ENCODE measurements at places on chromosomes 6 and 20.

GRCh38 chr20:45629496-45630100 is at the start of gene WFDC10A:
WFDC10A (plus strand) TSS chr20:45629739; CDS start chr20:45629814, 75 bp downstream.
- DNase-seq = peak; percentile 2

DNA sequence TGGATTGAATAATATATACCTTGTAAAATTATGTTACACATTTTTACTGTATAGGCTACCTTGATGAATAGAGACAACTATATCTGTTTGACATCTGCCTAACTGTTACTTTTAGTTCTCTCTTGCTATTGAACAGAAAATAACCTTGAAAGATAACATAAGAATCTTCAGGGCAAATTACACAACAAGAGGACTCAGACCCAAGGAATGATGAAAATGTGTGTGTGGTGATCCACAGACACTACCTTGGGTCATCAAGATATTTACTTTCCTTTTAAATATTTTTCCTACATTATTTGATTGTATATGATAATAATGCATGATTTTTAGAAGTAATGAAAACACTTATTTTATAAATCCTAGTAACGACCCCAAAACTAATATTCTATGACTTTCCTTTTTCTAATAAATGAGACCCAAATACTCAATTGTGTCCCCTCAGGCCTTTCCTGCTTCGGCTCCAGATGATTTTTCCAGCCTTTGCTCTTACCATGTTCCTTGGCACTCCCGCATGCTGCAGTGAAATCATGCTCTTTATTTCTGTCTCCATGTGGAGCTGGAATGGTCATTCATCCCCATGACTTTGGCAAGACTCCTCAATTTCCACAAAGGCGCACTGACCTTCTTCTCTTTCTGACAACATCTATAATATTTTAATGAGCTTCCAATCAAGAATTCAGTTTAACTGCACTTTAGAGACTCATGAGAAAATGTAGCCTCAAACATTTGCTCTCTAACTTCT is 187.6 kb downstream of the EPM2A start:
- DNase-seq = no peak

DNA sequence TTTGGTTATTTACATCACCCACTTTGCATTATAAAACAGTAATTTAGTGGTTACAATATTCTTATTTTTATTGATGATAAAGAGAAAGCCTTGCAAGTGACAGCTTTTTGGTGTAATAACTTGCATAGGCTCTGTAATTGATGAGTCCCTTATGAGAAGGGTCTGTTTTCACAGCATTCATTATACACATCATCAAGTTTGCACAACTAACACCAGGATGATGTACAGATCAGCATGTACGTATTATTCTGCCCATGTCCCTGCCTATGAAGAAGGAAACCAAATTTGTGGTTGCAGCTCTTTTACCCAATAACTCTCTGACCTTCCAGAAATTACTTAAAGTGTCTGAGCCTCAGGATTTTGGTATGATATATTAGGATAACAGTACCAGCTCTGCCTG is 59.2 kb downstream of the CLVS2 start:
- no peak for DNase-seq

- DNase-seq = no peak
These were observed 126.2 kb downstream of the IMPG1 start for GRCh38 chr6:75946146-75946831.

- DNase-seq = peak; percentile 24
These were observed 19.6 kb upstream of the FERMT1 start for GRCh38 chr20:6142348-6142993.

DNA sequence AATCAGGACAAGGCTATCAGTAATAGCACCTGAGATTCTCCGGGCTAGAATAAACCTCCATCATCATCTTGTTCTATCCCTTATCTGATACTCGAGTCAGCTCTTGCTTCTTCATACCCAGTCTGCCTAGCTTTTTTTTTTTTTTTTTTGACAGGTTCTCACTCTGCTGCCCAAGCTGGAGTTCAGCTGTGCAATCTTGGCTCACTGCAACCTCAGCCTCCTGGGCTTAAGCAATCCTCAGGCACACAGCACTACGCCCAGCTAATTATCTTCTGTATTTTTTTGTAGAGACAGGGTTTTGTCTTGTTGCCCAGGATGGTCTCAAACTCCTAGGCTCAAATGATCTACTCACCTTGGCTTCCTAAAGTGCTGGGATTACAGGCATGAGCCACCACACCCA is 19.5 kb downstream of the SRSF6 start:
- no peak for DNase-seq

DNA sequence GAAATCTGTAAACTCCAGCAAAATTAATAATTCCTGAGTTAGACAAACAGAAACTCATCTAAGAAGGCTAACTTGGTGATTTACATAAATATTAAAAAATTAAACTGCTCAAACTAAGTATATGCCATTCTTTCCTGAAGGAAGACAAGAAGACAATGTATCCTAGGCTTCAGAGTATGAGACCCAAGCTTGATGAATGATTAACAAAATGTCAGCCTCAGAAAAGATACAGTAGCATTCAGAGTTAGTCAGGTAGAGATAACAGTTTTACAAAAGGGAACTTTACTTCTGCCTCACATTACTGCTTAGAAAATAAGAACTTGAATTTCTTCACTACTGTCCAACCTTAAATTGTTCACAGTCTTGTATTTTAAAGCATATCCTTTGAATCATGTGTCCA is 12.0 kb downstream of the CSNK2A1 start:
- DNase-seq = no peak

DNA sequence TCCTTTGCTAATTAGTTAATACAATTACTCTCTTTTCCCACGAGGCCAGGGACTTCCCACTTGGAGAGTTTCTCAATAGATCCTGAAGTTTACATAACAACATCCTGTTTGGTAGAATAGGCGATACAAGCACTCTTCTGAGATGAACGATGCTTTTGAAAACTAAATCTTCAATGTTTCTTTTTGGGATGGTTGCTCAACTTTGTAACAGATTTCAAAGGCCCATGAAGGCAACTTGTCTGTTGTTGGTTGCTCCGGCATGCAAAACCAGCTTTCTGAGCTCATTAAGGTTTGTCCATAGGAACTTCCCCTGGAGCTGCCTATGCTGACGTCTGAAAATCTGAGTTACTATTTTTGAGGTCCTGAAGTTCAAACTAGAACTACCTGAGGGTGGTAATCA is 25.9 kb upstream of the ROS1 start:
- no peak for DNase-seq

DNA sequence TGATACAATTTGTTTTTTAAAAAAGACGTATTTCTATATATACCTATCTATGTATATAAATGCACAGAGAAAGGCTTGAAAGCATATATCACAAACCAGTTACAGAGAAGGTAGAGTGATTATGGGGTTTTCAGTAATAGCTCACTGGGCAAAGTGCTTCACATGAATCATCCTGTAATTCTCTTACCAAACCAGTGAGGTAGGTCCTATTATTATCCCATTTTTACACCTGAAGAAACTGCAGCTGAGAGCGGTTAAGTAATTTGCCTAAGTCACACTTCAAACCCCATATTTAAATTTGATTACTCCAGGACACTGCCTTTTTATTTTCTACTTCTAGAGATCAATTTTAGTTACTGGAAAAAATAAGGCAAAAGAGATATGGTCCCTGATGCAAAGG is 4.4 kb downstream of the GSS start:
- no peak for DNase-seq

DNA sequence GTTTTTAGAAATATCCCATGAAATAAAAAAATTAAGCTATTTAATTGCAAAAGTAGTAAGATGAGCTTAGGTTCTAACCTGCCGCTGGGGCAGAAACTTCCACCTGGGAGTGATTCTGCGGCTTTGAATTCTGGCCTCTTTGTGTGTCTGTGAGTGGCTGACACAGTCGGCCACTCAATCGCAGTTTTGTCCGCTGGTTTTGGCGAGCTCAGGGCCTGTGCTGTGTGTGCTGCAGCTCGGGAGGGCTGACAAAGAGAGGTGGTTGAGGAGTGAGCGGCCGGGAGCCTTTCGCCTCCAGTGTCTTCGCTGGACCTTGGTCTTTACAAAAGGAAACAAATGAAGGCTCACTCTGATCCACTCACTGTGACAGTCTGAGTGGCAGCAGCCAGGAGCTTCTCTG is 128.4 kb downstream of the TIAM2 start:
- DNase-seq = no peak

DNA sequence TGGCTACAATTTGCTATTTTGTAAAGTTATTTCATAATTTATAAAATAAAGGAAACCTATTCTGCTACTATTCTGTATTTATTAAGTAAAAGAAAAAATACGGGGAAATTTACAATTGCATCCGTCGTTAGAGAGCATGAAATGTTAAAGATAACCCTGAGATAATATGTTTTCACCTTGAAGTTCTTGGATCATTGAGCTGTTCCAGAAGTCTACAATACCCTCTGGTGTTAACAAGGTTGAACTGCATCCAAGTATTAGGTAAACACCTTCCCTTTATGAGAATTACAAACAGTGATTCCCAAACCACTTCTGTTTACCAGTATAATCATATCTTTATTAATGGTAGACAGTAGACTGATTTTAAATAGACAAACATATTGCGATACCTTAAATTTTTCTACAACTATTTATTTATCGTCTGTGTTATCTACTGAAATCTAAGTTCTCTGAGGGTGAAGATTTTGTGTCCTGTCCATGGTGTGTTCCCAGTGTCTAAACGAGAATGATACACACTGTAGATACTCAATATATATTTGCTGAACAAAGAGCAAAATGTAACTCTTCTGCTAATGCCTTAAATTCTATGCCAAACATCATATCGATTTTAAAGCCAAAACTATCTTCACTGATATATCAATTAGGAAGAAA is 28.2 kb downstream of the TBC1D32 start:
- peak; percentile 12 for DNase-seq

DNA sequence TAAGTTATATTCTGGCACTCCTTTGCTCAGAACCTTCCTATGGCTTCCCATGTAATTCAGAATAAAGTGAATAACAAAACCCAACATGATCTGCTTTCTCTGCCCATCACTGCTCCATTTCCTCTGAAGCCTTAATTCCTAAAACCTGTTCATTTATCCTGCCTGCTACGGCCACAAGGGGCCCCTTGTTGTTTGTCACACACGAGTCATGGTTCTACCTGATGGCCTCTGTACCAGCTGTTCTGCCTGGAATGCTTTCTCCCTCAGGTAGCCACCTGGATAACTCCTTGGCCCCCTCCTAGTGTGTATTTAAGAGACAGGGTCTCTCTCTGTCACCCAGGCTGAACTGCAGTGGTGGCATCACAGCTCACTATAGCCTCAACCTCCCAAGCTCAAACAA is 26.8 kb downstream of the ERGIC3 start:
- DNase-seq = no peak

- DNase-seq = no peak
These were observed 3.9 kb upstream of the SDCBP2 start for GRCh38 chr20:1332749-1333300.

DNA sequence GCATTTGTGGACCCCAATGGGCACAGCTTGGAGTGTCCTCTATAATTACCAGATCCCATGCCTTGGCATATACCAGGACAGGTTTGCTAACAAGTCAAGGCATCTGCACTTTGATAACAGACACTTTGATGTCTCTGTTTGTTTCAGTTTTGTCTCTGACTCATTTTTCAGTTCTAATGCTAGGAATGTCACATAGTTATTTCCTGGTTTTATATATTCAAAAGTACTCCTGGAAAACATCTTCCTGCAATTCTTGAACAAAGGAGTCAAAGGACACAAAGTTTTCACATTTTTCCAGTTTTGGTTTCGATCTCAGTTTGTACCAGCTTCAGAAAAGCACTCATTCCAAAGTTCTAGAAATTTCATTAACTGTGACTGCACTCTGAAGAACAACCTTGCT is 188.1 kb downstream of the FOXC1 start:
- no peak for DNase-seq

GRCh38 chr6:117449549-117450439 is 24.1 kb upstream of the ROS1 start:
- DNase-seq = no peak

DNA sequence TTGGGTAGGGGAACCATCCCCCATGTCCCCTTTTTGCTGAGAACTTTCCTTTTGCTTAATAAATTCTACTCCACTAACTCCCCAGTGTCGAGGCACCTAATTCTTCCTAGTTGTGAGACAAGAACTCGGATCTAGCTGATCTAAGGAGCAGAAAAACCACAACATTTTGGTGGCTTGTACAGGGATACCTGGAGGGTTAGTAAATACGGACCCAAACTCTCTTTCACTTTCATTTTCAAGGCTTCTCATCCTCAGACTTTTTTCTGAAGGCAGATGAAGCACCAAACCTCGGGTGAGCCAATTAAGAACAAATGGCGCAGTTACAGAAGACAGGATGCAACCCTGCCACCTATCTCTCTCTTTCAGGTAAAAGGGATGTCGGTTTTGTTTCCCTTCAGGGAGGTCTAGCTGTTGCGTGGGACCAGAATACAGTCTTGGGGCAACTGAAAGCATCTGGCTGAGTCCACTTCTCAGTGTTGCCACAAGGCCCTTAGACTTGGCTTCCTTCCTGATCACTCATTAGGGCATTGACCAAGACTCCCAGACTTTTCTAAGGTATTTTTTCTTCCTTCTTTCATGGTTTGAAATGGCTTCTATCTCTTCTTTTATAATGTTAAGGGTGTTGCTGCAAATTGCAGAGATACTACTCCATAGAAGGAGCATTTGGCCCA is 11.1 kb upstream of the HTR1B start:
- no peak for DNase-seq

DNA sequence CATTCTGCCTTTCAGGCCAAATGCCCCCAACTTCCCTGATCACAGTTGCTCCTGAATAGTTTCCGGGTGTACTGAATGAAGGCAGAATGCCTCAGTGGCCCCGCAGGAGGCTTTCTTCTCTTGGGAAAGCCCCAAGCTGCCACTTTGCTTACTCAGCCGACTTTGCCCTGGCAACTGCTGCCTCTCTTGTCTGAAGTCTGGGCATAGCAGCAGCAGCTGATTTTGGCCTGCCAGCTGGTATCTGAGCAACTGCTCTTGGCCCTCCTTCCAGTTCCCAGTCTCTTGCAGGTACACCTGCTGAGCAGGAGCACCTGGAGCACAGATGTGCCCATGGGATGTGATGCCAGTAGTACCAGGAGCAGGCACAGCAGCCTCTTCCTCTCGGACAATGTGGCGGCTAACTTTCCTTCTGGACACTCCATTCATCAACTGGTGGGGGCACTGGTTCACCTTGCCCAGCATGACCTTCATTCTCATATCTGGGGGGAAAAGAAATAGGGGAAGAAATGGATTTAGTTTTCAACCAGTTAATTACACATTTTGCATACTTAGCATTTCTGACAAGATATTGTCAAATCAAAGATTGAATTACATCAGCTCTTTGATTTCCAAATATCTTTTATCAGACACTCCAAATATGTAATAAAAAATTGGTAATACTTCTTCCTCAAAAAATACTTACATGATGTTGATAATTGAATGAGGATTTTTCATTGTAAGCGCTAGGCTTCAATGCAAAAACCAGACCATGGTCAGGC is 468.2 kb downstream of the PKHD1 start:
- no peak for DNase-seq

DNA sequence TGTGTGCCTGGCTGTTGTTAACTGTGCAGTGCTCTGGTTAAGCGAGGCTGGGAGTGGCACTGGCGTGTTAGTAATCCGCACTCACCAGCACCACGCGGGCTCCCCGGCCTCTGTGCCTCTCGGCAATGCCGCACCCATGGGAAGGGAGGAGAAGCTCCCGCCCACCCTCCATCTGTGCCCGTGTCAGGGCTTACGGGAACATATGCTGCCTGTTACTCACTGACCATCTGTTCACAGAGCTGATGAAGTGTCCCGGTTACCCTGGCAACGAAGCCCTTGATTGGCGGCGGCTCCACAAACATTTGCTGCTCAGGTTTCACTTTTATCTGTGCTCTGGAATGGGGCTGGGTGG is 114.7 kb downstream of the PSMB1 start:
- peak; percentile 97 for DNase-seq

- DNase-seq = no peak
These were observed 1.8 kb downstream of the EPHA7 start for GRCh38 chr6:93417421-93418013.

Data from retinal pigment epithelial cell (primary cell).